Activated CD8-positive, alpha-beta T cell treated with anti-CD3 and anti-CD28 coated beads, Interleukin-2, amount 10 ng/mL, durations not matched to agents 7 days and 5 days (primary cell): ENCODE measurements at places on chromosomes 1 and 21.

DNA sequence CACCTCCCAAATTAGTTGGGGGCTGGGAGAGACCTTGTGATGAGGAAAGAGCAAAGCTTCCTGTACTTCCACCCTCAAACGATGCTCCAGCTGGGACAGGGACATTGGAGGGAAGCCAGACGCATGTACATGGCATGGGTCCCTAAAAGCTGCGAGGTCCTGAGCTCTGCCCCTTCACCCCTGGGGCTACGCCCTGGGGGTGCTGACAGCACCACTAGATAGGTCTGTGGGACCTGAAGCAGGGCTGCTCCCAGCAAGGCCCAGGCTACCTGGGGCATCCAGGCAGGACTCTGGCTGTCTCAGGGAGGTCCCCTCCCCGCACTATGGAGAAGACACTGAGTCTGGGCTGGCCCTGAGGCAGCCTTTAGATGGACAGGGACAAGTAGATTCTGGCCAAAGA lies 83.4 kb downstream of the DMRTB1 start:
- no peak for DNase-seq

DNA sequence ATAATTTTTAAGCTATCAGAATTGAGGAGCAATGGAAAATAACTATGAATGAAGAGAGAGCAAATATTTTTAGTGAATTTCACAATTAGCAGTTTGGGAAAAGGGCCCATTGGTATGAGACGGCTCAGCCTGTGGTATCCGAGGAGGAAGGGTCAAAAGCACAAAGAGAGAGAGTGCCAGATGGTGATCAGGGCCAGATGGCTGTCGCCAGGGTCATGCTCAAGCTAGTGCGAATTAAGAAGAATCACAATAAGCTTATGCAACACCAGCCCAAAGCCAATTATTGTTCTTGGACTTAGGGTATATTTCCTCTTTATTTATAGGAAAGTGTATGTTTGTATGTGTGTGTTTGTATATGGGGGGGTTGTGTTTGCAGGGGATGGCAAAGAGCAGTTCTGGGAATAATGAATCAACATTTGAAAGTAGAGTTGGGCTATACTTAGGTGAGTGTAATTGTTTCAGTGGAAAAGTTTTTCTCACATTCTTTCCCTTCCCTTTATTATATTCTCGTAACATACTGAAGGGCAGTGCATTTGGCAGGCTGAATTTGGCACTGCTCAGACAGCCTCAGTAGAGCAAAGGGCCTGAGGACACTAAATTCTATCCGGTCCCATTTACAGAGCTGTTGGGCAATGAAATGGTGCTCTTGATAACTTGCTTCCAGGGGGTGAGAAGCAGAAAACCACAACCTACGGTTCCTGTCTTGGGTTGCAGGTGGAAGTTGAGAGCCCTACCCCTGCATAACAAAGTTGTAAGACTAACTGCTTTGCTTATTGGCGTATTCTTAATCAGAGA lies 19.5 kb upstream of the DDR2 start:
- DNase-seq: no peak

- no peak for DNase-seq
Measured at GRCh38 chr1:152392909-152393308, 21.2 kb downstream of the CRNN start.

- no peak for DNase-seq
Measured at GRCh38 chr1:191579019-191579418, 579.2 kb upstream of the RGS18 start.

- no peak for DNase-seq
Measured at GRCh38 chr1:20318971-20319370, 28.3 kb downstream of the VWA5B1 start.

DNA sequence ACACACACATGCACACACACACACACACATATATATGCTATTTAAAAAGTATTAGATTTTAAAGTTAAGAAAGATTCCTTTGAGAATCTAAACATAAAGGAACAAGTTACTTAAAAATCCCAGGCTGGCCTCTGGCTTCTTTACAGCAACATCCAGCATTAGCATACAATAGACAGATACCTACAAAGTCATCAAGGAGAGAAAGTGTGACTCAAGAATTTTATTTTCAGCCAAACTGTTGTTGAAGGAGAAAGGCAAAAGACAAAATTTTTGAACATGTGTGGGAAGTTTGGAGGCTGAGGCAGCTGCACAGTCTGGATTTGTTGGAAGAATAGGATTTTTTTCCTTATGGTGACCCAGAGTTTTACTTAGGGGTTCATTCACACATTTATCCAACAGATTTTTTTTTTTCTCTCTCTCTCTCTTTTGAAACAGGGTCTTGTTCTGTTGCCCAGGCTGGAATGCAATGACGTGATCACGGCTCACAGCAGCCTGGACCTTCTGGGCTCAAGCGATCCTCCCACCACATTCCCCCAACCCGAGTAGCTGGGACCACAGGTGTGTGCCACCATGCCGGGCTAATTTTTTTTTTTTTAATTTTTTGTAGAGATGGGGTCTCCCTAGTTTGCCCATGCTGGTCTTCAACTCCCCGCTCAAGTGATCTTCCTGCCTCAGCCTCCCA lies 24.0 kb upstream of the SPOCD1 start:
- DNase-seq: no peak

DNA sequence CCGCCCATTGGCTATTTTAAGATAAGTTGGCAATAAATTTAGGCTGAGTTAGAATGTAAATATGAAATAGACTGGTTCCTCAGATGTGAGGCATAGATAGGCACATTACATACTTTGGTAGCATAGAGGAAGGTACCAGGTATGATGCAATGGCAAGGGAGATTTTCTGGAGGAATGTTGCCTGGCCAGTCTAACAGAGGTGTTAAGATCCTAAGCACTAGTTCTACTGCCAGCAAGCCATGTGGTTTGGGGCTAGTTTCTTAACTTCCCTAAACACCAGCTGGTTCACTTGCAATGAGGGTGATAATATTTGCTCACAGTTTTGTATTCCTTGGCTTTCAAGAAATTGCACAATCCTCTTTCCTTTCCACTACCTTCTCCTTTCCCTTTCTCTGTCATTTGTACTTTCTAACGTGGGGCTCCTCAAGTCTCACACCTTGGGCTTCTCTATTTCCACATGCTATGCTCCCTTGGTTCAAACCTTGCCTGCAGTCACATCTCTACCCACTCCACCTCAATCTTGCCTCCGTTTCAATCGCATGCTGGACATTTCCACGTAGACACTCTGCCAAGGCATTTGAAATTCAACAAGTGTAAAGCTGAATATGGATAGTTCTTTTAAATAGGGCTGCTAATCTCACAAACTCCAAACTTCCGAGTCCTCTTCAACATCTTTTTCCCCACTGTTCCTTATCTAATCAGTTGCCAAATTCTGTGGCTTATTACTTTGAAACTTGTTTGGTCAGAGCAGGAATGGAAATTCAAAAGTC lies 4.7 kb upstream of the CD55 start:
- DNase-seq: no peak

DNA sequence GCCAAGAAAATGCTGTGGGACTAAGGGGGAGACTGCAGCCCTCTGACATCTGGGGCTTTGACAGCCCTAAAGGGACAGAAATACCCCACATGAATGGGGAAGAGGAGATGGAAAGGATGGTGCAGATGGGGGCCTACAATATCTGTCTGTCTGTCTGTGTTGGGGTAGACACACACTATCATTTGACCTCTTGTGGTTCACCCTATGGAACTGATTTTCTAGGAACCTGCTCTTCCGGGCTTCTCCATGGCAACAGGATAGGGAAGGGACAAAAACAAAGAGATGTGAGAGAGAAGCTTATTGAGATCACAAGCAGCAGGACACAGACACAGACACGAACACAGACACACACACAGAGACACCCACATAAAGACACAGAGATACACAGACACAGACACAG lies 17.1 kb downstream of the KIF21B start:
- no peak for DNase-seq

GRCh38 chr21:16073586-16073985 lies 343.8 kb downstream of the USP25 start:
- no peak for DNase-seq

- DNase-seq: no peak
Measured at GRCh38 chr1:161297415-161297814, 12.4 kb downstream of the MPZ start.

DNA sequence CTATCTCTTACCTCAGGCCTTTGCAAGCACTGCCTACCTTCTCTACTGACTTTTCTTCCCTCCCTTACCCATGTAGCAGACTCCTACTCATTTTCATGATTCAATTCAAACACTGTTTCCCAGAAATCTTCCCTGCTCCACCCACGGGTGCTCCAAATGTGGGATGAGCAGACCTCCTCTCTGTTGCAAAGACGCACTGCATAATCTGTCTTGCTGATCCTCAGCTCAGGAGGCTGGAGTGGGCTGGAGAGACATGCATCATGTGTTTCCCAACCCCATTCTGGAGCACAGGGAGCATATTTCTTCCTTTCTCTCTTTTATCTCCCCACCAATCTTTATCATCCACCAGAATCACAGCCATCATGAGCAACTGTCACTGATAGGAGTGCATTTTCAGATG lies 459.9 kb upstream of the NFIA start:
- no peak for DNase-seq

- DNase-seq: no peak
Measured at GRCh38 chr1:110307239-110307974, 31.8 kb upstream of the RBM15 start.

GRCh38 chr1:234498448-234499118 lies 19.6 kb upstream of the TARBP1 start:
- DNase-seq: no peak
